Epithelial cell of esophagus (primary cell): ENCODE measurements at places on chromosomes 2 and 18.
A peak's percentile ranks its signal among the peaks of the same experiment; 100 is the strongest.

DNA sequence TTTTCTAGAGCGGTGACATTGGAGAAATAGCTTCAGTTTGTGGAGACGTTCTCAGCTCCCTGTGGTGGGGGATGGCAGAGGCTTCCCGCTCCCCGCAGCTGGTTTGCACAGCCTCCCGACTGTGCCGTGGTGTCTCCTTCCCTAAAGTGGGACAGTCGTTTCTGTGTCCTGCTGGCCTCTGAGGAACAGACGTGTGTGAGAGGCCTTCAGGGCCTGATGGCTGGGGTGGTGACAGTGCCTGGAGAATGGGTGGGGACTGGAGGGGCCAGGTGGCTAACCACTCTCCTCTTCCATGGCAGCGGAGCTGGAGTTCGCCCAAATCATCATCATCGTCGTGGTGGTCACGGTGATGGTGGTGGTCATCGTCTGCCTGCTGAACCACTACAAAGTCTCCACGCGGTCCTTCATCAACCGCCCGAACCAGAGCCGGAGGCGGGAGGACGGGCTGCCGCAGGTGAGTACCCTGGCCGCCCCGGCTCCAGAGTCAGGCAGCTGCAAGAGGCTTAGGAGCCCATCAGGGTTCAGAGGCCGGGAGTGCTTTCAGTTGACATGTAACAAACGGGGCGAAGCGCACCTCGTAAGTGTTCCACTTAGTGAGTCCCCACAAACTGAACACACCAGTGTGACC is 105.4 kb downstream of the FAM210A start:
- no peak for DNase-seq

DNA sequence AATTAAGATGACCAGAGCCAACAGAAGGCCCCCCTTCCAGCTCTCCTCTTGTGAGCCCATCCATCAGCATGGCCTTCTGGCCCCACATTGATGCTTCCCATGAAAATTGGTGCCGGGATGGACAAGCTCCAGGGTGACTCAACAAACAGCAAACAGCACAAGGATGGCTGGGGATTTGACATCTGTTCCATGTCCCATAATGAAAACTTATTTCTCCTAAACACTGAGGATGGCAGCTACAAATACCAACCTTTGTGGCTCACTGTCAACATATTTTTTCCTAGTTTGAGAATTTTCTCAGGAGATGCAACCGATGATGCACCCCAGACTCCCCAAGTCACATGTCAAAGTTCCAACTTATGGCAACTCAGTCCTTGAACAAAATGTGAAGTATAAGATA is 169.6 kb upstream of the SIX2 start:
- no peak for DNase-seq

DNA sequence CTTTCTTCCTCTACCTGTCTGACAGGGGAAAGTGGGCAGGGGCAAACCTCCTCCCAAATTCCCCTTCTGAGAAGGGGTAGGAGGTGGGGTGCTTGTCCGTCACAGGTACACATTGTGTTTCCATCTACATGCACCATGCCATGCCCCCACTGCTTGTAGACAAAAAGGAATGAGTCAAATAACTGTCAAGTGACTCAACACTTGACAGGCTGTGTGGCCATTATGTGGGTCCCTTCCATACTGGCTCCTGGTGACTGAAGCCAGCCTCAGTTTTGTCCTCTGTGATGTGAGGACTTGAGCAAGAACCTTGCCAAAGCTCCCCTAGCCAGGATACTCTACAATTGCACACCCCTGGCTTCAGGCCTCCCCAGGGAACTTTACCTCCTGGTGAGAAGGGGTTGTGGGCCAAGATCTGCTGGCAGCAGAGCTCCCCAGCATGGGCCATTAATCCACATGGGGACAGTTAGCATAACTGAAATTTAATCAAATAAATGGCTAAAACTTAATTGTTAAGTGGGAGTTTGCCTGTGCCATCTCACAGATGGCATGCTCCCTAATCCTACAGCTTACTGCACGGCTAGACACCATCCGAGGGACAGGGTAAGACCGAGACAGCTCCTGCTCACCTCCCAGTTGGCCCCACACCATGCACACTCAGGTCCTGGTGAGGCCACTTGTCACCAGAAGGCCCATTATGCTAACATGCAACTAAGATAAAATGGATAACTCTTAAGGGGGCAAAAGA is 140.2 kb downstream of the BCL11A start:
- no peak for DNase-seq

- DNase-seq, result no peak
Measured at GRCh38 chr2:168528469-168528868, 72.4 kb downstream of the CERS6 start.

DNA sequence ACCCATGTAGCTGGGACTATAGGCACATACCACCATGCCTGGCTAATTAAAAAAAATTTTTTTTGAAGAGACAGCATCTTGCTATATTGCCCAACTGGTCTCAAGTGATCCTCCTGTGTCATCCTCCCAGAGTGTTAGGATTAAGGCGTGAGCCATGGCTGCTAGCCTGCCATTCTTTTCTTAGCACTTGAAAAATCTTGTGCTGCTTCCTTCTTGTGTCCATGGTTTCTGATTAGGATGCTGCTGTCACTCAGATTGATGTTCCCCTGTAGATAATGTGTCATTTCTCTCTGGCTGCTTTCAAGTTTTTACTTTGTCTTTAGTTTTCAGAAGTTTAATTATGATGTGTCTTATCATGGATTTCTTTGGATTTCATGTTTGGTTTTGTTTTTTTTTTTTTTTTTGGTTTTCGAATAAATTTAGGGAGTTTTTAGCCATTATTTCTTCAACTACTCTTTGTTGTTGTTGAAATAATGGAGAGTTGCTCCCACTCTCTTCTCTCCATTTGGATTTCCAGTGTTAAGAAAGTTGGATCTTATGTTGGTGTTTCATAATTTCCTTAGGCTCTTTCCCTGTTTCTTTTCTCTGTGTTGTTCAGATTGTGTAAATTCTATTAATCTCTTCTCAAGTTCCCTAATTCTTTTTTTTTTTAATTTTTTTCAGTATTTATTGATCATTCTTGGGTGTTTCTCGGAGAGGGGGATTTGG is 2.5 kb downstream of the ATP9B start:
- peak; percentile 10 for DNase-seq

DNA sequence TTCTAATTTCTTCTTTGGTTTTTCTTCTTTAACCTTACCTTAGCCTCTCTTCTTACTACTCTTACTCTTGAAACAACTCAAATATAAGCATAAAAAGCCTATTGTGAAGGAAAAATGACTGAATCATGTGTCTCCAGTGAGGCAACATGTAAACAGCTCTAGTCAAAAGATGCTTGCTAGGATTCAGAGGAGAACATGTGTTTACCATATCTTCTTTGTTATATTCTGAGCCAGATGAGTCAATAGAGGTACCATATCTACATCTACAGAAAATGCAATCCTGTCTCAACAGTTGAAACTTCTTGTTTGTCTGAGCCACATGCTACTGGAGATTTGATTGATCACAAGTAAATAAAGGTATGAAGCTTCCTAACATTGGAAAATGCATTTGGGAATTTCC is 15.9 kb upstream of the FIGN start:
- peak; percentile 34 for DNase-seq

DNA sequence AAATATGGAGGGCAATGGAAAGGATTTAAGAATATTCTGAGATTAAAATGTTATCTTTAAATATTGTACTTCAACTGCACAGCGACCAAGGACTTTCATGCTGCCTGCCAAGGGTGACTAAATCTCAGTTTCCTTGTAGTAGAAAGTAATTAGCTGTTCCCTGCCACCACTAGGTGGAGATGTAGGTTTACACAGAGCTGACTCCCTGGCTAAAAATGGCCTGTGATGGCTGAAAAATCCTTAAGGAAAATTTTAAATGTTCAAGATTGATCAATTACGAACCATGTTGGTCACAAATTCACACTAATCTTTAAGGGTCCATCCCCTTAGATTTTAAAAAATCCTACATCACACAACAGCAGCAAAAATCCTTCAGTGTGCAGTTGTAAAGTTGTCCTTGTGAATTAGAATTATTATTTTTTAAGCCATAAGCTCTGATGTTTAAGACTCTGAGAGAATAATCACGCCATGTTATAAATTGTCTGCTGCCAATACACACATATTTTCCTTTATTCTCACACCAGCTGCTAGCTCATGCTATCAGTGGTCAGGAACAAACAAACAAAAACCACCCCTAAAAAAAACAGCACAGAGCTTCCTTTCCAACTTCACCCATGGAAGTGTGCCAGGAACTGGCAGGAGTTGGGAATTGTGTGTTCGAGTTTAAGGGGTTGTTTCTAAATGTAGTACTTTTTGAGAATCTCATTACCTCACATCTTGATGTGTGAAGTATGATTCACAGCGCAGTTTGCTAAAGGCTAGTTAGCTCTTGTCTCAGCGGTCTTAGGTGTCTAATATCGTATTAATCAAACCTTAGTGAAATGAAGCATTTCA is 399.8 kb downstream of the TMEM182 start:
- peak; percentile 69 for DNase-seq

- no peak for DNase-seq
Measured at GRCh38 chr18:29241199-29241598, 1064.3 kb upstream of the CDH2 start.

- peak; percentile 87 for DNase-seq
Measured at GRCh38 chr2:96260387-96261260, 5.2 kb downstream of the TMEM127 start.

- DNase-seq, result peak; percentile 39
Measured at GRCh38 chr2:135056790-135057189, 4.7 kb downstream of the RAB3GAP1 start.

GRCh38 chr2:201072201-201072530 is 365 bp downstream of the NDUFB3 start:
- no peak for DNase-seq

GRCh38 chr18:3041843-3042242 is 28.9 kb upstream of the LPIN2 start:
- DNase-seq, result no peak

- peak; percentile 56 for DNase-seq
Measured at GRCh38 chr18:63837590-63837989, 49.9 kb upstream of the SERPINB2 start.

DNA sequence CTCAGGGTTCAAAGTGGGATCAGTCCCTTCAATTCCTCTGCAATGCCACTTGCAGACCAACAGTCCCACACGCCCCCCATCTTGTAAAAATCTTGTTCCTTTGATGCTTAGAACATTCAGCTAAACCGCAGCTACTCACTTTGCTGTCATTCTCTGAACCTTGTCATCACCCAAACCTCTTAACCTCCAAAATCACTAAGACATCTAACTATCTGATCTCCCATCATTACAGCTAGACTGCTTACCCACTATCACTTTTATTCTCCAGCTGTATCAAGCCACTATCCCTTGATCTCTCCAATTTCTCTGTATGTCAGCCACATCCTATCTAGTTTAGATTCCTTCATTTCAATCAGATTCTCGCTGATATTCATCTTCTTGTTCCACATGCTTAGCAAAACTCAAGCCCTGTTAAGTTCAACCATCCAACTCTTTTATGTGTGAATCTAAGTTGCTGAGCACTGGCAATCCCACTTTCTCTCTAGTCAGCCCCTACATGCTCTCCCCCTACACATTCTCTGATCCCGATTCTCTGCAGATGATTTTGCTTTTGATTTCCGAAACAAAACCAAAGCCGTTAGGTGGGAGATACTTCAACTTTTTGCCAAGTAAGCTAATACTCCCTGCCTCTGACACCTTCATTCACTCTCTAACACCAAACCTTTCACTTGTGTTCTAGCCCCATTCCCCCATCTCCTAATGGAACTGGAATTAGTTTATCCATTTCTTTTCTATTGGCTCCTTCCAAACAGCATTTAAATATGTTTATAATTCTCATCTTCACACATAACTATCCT is 4.6 kb downstream of the GTF3C2 start:
- no peak for DNase-seq

DNA sequence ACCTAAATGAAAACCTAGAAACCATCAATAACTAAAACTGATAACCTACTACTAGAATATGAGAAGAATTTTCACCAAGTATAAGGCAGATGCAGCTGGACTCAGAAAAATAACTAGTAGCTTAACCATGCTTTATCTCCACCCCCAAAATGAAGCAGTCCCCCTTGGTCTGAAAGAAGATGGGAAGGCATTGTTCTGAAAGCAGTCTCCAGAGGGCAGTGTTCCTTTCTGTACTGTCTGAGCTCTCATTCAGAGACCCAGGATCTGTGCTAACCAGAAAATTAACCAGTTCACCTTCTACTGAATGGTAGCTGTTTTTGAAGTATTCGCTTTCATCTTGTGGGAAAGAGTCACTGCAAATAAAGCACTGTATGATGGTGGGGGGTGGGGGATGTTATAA is 273.0 kb downstream of the PDE11A start:
- peak; percentile 50 for DNase-seq

- no peak for DNase-seq
Measured at GRCh38 chr2:19122220-19122619, 236.2 kb downstream of the OSR1 start.

GRCh38 chr2:97774425-97774824 is 61.0 kb downstream of the ZAP70 start:
- no peak for DNase-seq

DNA sequence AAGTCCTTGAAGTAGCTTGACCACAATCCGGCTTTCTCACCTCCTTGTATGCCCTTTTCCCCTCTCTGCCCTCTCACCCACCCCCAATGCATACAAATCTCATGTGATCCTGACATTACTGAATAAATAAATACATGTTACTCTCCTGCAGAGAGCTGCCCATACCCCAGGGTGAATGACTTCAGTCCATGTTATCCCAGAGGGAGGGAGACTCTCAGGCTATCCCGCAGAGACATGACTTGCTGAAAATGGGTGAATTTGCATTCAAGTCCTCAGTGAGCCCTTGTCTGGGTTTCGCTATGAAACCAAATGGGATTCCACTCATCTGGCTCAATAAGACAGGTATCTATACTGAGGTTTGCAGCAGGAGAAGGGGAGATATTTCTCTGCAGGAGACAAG is 168.5 kb downstream of the FHOD3 start:
- no peak for DNase-seq

- DNase-seq, result no peak
Measured at GRCh38 chr2:25323042-25323514, 18.6 kb downstream of the DNMT3A start.

DNA sequence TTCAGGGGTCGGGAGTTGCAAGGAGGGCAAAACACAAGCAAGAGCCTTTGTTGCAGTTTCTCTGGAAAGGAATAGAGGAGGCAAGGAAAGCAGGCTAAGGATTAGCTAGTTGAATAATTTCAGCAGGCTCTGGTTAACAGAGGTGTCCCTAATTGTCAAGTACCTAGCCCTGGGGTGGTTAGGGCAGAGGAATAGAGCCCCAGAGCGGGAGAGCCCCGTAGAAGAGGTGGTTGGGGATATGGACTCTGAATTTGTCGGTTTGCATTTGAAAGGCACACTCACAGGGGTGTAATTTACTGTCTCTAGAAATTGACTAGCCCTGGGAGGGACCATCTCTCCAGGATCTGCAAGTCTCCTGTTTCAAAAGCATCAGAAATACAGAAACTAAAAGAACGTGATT is 1030.2 kb downstream of the TMEM182 start:
- no peak for DNase-seq

DNA sequence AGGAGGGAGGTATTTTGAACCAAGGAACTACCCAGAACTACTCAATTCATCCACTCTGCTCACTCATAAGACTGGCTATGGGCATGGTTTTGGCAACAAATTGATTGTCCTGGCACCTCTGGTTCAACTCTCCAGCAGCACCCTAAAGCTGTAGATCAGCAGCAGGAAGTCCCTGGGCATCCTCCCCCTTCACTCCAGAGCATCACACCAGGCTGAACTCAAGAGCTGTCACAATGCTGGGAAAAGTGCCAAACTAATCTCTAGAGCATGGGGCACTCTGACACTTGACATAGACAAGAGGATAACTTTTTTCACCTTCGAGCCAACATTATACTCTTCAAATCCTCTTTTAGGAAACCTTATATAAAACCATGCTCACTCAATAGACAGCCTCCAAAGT is 154.1 kb upstream of the RBBP8 start:
- DNase-seq, result no peak

- DNase-seq, result no peak
Measured at GRCh38 chr18:79489051-79489898, 93.5 kb downstream of the NFATC1 start.
